ENCODE measurements at places on chromosomes 6 and 20.

- no peaks in the 10 kb centered on the region for H3K4me1 ChIP-seq
- H3K27me3 ChIP-seq, result no peaks in the 10 kb centered on the region
- no peaks in the 10 kb centered on the region for H3K36me3 ChIP-seq
Measured at GRCh38 chr20:11838076-11838636, 79.5 kb upstream of the BTBD3 start.

- no peak for DNase-seq
- H3K27me3 ChIP-seq, result no peaks in the 10 kb centered on the region
- H3K4me3 ChIP-seq, result no peak overlapping the region
- no peaks in the 10 kb centered on the region for H3K36me3 ChIP-seq
- H3K27ac ChIP-seq, result no peak overlapping the region
Measured at GRCh38 chr6:166601956-166602355, 15.5 kb upstream of the RAMACL start.

DNA sequence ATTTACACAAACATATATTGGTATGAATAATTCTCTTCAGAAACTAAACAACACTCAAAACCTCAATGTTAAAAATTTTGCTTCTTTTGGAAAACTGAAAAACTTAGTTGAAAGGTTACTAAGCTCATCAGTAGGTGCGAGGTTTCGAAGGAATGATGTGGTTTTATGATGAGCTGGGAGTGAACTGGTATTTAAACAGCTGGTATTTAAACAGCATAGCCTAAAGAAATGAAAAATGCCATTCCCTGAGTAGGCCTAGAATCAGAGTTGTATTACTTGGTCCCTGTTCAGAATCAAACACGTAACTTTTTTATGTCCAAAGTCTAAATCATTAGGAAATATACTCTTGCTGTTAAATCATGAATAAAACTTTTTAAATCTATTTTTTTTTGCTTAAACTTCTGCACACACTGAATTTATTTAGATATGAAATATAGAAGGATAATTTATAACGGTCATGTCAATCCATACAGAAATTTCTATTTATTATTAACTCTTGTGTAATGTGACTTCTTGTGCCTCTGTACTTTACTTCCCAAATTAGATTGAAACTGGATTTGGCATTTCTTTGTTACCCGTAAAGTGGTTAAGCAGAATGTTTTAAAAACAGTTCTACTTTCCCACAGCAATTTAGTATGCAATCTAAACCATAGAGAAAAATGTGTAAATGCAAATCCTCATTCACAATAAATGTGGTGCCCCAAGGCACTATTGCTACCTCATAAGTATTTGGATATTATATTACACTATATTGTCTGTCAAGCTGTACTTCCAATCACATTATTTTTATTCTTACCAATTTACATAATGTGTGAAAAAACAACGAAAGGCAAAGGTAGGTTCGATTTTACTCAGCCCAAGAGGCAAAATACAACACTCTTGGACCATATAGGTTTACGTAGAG is 124.1 kb downstream of the HS3ST5 start:
- H3K27me3 ChIP-seq, result no peaks in the 10 kb centered on the region
- DNase-seq, result no peak
- no peak overlapping the region for H3K27ac ChIP-seq
- no peak overlapping the region for H3K4me3 ChIP-seq

DNA sequence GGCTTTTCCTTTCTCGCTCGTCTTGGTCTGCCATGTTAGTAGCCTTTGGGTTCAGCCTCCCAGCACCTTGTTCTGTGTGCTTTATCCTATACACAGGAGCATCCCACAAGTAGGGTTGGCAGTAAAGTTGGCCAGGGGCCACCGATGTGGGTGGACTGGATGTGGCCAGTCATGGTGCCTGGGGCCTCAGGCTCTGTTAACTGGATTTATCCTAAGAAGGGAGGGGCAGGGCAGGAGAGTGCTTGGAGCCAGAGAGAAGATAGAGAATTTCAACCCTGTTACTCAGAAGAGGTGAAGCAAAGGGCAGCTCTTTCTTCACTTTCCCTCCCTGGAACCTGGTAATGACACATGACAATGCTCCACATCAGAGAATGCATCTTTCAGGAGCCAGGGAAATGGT is 14.1 kb upstream of the SIRPB2 start:
- no peak for DNase-seq
- H3K27me3 ChIP-seq, result peaks cover 5% of the 10 kb centered on the region
- no peaks in the 10 kb centered on the region for H3K36me3 ChIP-seq
- H3K4me1 ChIP-seq, result no peaks in the 10 kb centered on the region
- no peak overlapping the region for H3K4me3 ChIP-seq
- H3K27ac ChIP-seq, result no peak overlapping the region

DNA sequence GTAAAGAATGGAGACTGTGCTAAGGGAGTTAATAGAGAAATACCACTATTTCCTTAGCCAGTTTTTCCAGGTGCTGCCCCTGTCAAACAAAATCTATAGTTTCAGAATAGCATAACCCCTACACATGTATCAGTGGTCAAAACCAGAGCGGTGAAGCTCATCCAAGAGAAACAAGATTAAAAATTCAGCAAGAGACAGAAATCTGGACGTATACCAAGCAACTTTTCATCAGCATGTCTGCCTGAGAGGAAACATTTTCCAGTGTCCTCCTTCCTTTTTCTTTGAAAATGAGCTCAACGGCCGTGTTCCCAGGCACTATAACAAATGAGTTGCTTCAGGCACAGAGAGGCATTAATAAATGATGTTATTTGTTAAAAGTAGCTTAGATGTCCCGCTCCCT is 416.5 kb downstream of the BCKDHB start:
- H3K4me1 ChIP-seq, result no peaks in the 10 kb centered on the region
- H3K36me3 ChIP-seq, result no peaks in the 10 kb centered on the region
- H3K4me3 ChIP-seq, result no peak overlapping the region
- no peak for DNase-seq
- peak overlapping the region; percentile 10 for H3K27ac ChIP-seq

- no peak overlapping the region for H3K27ac ChIP-seq
- peaks cover 6% of the 10 kb centered on the region for H3K4me1 ChIP-seq
- no peaks in the 10 kb centered on the region for H3K27me3 ChIP-seq
- H3K4me3 ChIP-seq, result no peak overlapping the region
- peak; percentile 2 for DNase-seq
- no peaks in the 10 kb centered on the region for H3K36me3 ChIP-seq
Measured at GRCh38 chr6:3286641-3287171, 28.0 kb downstream of the PSMG4 start.

DNA sequence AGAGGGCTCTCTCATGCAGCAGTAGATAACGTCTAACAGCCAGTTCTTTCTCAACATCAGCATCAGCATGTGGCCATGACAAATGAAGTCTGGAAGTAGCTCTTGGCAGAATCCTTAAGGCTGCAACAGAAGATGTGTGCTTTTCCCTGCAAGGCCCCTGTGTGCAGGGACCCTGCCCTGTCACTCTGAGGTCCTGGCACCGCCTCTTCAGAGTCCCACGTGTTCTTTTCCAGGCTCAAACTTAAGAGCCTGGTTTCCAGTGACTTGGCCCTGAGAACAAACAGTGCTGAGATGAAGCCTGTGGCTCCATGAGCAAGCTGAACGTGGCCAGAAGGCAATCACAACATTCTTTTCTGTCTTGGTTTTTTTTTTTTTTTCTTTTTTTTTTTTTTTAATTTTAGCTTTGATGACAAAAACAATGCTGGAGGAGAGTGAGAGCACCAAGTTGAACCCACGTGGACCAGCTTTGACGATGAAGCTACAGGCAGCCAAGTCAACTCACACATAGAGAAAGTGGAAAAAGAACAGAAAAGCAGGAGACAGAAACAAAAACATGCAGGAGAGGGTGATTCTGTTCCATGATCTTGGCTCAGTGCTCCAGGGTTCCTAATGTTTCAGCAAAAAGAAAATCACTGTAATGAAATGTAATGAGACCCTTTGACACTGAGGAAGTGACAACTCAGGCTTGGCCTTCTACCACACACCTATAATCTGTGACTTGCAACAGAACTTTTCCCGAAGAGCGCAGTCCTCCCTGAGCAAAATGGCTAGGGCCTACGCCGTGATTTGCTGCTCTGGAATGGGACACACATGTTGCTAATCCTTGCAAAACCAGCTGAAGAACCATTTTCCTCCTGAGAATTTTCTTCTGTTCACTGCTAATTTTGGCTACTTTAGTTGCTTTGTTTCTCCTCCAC is 86.1 kb downstream of the FOXC1 start:
- no peaks in the 10 kb centered on the region for H3K27me3 ChIP-seq
- no peaks in the 10 kb centered on the region for H3K36me3 ChIP-seq
- no peak for DNase-seq
- no peak overlapping the region for H3K27ac ChIP-seq
- H3K4me3 ChIP-seq, result no peak overlapping the region

- H3K36me3 ChIP-seq, result peaks cover 19% of the 10 kb centered on the region
- no peak for DNase-seq
- H3K4me1 ChIP-seq, result no peaks in the 10 kb centered on the region
- H3K4me3 ChIP-seq, result no peak overlapping the region
- no peaks in the 10 kb centered on the region for H3K27me3 ChIP-seq
Measured at GRCh38 chr6:42604150-42604549, 40.3 kb downstream of the UBR2 start.

GRCh38 chr6:73409395-73409794 is 14.8 kb downstream of the DDX43 start:
- H3K27me3 ChIP-seq, result no peaks in the 10 kb centered on the region
- no peaks in the 10 kb centered on the region for H3K4me1 ChIP-seq
- H3K27ac ChIP-seq, result no peak overlapping the region
- H3K36me3 ChIP-seq, result no peaks in the 10 kb centered on the region
- H3K4me3 ChIP-seq, result no peak overlapping the region

DNA sequence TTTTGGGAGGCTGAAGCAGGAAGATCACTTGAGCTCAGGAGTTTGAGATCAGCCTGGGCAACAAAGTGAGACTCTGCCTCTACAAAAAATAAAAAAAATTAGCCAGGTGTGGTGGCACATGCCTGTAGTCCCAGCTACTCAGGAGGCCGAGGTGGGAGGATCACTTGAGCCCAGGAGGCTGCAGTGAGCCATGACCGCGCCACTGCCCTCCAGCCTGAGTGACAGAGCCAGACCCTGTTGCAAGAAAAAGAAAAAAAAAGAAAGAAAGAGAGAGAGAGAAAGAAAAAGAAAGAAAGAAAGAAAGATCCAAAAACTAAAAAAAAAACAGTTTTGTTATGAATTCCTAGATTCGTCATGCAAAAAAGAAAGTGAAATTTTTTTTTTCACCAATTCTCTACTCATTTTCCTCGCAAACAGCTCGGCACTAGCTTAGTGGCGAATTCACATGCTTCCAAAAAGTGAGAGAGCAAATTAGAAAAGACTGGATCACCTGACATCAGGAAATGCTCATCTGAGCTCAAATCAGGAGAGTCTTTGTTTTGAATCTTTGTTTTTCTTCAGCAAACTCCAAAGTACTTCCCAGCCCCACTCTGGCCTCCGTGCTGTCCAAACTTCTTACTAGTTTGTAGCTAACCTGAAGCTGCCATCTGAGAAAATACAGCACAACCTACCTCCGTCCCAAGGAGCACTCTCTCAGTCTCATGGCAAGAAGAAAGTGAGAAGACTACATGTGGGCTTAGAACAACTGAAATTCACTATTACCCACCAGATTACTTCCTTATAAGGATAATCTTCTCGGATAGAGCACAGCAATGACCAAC is 27.0 kb downstream of the IPCEF1 start:
- no peak overlapping the region for H3K4me3 ChIP-seq
- no peaks in the 10 kb centered on the region for H3K27me3 ChIP-seq
- no peaks in the 10 kb centered on the region for H3K4me1 ChIP-seq

GRCh38 chr20:38559764-38560163 is 21.2 kb upstream of the ADIG start:
- H3K4me1 ChIP-seq, result no peaks in the 10 kb centered on the region
- no peak overlapping the region for H3K27ac ChIP-seq
- H3K27me3 ChIP-seq, result no peaks in the 10 kb centered on the region
- no peak for DNase-seq
- no peak overlapping the region for H3K4me3 ChIP-seq

GRCh38 chr6:148981515-148981914 is 234.7 kb downstream of the UST start:
- DNase-seq, result no peak
- no peaks in the 10 kb centered on the region for H3K36me3 ChIP-seq
- no peak overlapping the region for H3K4me3 ChIP-seq
- H3K27ac ChIP-seq, result no peak overlapping the region
- no peaks in the 10 kb centered on the region for H3K27me3 ChIP-seq
- no peaks in the 10 kb centered on the region for H3K4me1 ChIP-seq

- no peaks in the 10 kb centered on the region for H3K36me3 ChIP-seq
- H3K27me3 ChIP-seq, result no peaks in the 10 kb centered on the region
- no peaks in the 10 kb centered on the region for H3K4me1 ChIP-seq
- DNase-seq, result no peak
- H3K4me3 ChIP-seq, result no peak overlapping the region
Measured at GRCh38 chr20:60477958-60478357, 519.7 kb downstream of the CDH26 start.

GRCh38 chr6:106733386-106733785 is 104.0 kb downstream of the QRSL1 start:
- DNase-seq, result peak; percentile 78
- H3K27ac ChIP-seq, result peak overlapping the region; percentile 84
- H3K4me3 ChIP-seq, result no peak overlapping the region
- no peaks in the 10 kb centered on the region for H3K36me3 ChIP-seq
- H3K27me3 ChIP-seq, result no peaks in the 10 kb centered on the region

- H3K4me1 ChIP-seq, result no peaks in the 10 kb centered on the region
- H3K27ac ChIP-seq, result peak overlapping the region; percentile 42
- no peaks in the 10 kb centered on the region for H3K36me3 ChIP-seq
- no peaks in the 10 kb centered on the region for H3K27me3 ChIP-seq
- DNase-seq, result no peak
Measured at GRCh38 chr6:4581468-4582385, 194.5 kb upstream of the CDYL start.

- H3K4me1 ChIP-seq, result peaks cover 13% of the 10 kb centered on the region
- no peak for DNase-seq
- H3K27ac ChIP-seq, result peak overlapping the region; percentile 18
- no peaks in the 10 kb centered on the region for H3K36me3 ChIP-seq
- H3K4me3 ChIP-seq, result no peak overlapping the region
- H3K27me3 ChIP-seq, result no peaks in the 10 kb centered on the region
Measured at GRCh38 chr6:119541132-119541905, 191.8 kb upstream of the MAN1A1 start.

- H3K36me3 ChIP-seq, result no peaks in the 10 kb centered on the region
- H3K27ac ChIP-seq, result no peak overlapping the region
- no peak overlapping the region for H3K4me3 ChIP-seq
Measured at GRCh38 chr20:21083825-21084325, 22.3 kb downstream of the LINC00237 start.

- no peak overlapping the region for H3K27ac ChIP-seq
- H3K36me3 ChIP-seq, result no peaks in the 10 kb centered on the region
- H3K4me1 ChIP-seq, result no peaks in the 10 kb centered on the region
- H3K4me3 ChIP-seq, result no peak overlapping the region
- peaks cover 9% of the 10 kb centered on the region for H3K27me3 ChIP-seq
Measured at GRCh38 chr20:4153251-4153650, 137.9 kb upstream of the RNF24 start.

Measured in transverse colon (tissue), 4 donors.